ENCODE measurements at places on chromosomes 3 and 15.

GRCh38 chr15:93118904-93119303 lies 29.9 kb upstream of the RGMA start:
- no peak for DNase-seq

DNA sequence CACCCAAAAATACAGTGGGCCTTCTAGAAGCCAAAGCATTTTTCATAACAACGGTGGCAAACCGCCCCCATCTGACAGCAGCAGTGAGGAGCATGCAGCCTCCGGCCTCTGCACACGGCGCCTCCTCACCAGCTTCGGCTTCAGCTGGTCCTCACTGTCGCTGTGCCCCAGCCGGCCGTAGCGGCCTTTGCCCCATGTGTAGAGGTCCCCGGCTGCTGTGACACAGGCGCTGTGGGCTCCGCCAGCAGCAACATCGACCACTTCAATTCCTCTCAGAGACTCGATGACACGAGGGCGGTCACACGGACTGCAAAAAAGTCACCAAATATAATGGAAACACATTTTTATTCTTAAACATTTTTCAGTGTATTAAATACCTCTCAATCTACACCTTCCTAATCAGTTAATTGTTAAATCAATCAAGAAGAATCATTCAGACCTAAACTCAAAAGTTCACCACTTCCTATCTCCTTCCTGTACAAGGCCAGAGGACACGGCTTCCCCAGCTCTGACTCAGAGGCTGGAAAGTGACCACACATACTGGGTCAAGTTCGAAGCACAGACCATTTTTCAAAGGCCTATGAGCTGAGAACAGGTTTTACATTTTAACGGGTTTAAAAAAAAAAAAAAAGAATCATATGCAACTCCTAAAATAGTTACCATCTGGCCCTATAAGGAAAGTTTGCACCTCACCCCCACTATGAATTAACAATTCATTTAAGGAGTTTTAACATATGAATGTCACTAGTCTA lies 33.6 kb upstream of the OCA2 start:
- no peak for DNase-seq

- DNase-seq, result peak; percentile 53
Measured at GRCh38 chr3:183824761-183825455, 469 bp downstream of the MAP6D1 start.

DNA sequence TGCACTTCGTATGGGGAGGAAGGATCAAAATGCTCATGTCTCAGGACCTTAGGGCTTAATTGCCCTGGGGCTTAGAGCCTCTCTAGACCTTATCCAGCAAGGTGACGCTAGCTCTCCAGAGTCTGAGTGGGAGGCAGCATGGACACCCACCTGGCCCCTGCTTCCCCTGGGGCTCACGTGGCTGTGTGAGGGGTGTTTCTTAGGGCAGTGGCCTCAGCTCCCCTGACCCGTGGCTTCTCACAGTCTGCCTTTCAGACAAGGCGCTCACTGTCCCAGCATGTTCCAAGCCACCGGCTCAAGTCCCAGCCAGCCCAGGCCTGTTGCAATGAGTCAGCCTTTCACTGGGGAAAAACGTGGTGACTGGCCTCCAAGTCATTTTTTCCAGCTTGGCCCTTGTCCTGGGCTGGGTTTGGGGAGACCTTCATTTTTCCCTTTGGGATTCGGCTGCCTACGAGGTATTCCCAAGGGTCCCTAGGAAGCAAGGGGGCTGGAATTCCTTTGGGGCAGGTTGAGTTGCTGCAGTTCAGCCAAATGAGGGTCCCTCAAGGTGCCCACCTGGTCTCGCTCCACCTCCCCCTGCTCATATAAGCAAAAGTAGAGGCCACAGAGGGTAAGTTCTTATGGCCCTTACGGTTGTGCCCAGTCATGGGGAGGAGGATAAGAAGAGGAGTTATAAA lies 15.7 kb downstream of the BHLHE40 start:
- no peak for DNase-seq

DNA sequence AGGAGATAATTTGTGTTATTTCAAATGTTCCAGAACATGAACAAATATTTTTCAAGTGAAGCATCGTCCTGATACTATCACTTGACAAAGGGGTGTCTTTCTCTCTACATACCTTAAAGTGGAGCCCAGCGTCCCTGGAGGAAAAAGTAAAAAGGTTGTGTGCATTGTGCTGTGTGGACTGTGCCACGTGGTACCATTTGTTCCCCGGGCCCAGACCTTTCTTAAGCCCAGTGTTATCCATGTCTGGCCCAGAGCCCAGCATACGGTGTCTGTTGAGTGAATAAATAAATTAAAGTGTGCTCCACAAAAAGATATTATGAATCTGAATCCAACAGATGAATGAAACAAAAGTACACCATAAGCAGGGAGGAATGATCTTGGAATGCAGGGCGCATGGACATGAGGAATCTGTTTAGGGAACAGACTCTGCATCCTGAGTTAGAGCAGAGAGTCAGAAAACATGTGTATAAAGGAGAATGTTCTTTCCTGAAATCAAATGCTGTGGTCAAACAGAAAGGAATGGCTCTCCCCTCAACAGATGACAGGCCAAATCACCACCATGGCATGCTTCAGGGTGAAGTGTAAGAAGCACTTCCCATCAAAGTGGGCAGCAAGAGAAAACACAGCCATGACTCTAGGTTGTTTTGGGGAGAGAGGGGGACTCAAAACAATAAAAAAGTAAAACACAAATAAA lies 8.1 kb upstream of the PRSS50 start:
- DNase-seq, result no peak

GRCh38 chr3:4688411-4688810 lies 195.3 kb downstream of the ITPR1 start:
- no peak for DNase-seq

- no peak for DNase-seq
Measured at GRCh38 chr3:71152039-71152891, 431.3 kb downstream of the FOXP1 start.

DNA sequence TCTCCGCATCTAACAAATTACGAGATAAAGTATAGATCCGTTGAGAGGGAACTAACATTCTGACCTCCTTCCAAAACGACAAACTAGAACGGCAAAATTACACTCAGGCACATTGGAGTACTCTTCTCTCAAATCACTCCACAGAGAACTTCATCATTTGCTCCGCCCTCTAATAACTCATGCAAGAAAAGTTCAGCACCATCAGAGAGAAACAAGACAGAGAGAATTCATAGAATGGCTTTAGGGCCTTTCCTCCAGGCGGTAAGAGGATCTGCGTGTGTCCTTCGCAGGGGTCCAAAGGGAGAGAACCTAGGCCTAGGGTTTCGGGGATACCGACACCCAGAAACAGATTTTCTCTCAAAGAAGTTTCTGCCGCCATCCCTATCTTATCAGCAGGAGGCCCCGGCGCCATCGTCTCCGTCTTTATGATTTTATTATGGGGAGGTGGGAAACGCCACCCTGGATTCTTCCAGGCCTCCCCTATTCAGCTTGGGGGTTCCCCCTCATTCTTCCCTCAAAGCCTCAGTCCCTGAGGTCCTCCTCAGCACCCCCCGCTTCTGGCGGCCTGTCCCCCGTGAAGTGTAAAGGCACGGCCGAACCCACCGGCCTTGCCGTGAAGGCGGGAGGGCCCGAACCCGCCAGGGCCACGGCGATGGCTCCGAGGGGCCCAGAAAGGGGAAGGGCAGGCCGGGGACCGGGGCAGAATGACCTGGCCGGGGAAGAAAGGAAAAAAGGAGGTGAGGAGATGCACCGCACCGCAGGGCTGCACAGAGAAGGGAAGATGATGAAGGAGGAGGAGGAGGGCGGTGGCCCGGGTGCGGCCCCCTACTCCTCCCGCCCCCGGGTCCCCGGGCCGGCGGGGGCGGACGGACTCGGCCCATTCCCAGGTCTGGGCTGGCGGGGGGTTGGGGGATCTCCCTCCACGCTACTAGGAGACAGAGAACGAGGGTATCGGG lies 768 bp downstream of the UBXN7 start:
- peak; percentile 63 for DNase-seq

DNA sequence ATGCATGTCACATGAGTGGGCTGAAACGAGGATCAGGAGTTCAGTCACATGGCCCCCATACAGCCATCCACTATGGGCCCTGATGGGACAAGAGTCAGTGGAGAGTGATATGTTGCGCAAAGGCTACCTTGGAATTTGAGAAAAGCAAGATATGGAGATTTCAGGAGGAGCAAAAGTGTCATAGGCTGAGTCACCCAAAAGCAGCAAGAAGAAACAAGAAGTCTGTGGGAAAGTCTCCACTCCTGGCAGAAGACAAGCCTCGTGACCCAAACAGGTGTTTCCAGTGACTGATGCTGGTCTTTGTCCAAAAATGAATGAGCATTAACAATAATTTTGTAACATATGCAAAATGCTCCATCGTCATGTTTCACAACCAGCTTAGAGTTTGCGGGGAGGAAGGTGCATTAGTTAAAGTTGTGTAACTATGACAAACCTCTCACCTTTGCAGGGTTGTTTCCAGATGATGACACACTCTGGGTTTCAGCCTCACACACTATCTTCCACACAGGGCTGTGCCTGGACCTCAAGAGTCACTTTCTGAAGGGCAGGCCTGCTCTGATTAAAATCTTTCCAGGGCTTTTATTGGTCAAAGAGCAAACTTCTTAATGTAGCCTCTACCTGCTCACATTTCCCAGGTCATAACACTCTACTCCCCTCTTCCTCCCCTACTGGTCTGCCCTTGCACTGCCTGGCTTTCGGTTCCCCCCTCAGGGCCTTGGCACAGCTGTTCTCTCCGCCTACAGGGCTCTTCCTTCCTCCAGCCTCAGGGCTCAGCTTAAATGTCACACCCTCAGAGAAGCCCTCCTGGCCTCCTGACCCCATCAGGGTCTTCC lies 3.9 kb upstream of the DNASE1L3 start:
- no peak for DNase-seq

GRCh38 chr3:47054412-47054811 lies 74.9 kb downstream of the NBEAL2 start:
- no peak for DNase-seq
